ENCODE measurements at places on chromosomes 5 and 9.

DNA sequence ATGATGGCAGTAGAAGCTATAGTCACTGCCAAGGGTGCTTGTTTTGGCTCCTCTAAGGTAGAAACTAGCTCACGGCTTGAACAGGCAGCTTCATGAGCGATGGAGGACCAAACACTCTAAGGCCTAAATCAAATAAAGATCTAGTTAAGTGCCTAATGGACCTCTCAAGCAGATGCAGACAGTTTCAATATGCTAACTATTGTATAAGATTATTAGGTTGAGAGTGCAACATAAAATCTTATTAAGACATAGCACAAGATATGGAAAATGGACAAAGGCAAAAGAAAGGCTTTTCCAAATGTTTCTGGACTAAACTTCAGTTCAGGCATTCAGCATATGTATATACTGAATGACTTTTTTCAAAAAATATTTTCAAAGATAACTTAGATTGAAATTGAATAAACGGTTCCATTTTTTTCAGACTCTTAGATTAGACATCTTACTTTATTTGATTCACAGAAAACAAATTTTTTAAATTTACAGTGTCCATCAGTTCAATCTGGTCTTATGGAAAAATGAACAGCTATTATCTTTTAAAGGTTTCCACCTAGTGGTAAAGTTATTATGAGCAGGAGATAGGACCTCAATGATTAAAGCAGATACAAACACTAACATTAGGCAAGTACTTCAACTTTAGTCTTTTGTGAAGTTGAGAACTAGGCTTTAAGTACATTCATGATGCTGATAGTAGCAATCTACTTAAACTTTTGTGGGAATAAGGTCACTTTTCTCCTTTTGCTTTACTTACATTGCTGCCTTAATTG is 1167.7 kb downstream of the MAT2B start:
- DNase-seq: no peak

DNA sequence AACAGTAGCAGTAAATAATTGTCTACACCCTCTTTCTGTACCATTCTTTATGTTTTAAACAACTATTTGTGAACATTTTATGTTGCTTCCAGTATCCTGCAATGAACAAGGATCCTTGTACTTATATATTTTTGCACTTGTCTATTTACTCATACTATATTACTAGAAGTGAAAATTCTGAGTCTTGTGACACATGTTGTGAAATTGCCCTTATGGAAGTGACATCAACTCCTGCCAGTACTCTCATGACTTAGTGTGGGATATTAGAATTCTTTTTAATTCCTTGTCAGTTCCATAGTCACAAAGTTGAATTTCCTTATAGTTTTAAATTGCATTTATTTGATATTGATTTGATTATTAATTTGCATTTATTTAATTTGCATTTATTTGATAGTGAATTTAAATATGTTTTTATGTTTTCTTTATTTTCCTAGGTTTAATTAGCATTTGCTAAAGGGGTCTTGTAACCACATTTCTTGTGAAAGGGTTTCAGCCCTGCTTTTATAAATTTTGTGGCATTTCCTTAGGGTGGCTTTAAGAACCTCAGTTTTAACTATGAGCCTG is 27.7 kb downstream of the PARP8 start:
- DNase-seq: no peak

GRCh38 chr5:146158255-146158654 is 24.2 kb downstream of the LARS1 start:
- no peak for DNase-seq

DNA sequence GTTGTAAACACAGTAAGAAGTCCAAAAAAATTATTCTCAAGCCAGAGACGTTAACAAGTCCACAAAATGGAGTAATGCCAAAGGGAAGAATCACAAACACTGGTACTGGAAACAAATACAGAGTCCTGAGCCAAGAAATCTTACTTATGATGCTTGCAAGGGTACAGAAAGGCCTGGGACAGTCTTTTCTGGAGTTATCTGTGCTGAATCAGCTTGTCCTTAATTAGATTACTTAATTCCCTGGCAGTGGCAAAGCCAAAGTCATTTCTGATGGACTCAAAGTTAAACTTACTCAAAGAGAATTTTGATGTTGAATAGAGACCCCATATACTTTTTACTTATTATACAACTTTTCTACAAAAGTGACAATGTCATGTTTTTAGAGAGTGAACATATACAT is 610.5 kb upstream of the ITGA1 start:
- DNase-seq: no peak

DNA sequence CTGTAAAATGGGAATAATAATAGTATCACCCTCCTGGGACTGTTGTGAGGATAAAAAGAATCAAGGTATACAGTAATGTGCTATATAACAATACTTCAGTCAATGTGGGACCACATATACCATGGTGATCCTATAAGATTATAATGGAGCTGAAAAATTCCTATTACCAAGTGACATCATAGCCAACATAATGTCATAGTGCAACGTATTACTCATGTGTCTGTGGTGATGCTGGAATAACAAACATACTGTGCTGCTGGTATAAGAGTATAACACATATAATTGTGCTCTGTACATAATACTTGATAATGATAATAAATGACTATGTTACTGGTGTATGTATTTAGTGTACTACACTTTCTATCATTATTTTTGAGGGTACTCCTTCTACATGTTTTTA is 38.1 kb downstream of the LIFR start:
- no peak for DNase-seq

- no peak for DNase-seq
Observed at GRCh38 chr9:89073397-89073796, 82.1 kb downstream of the S1PR3 start.

DNA sequence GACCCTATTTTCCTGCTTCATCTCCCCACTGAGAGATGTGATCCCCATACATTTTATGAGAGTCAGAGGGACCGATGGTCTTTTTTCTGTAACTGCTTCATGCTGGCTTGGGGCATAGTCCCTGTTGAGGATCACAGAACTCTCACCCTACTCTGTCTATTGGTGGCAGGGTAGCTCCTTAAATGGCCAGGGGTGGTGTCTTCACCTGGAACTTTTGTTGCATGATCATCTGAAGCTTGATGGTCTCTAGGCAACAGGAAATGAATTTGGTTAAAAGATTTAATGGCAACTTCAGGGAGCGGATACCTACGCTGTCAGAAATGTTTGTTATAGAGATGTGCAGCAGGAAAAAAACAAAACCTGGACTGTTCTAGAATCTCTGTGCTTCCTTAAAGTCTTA is 87.0 kb upstream of the GLIS3 start:
- no peak for DNase-seq

DNA sequence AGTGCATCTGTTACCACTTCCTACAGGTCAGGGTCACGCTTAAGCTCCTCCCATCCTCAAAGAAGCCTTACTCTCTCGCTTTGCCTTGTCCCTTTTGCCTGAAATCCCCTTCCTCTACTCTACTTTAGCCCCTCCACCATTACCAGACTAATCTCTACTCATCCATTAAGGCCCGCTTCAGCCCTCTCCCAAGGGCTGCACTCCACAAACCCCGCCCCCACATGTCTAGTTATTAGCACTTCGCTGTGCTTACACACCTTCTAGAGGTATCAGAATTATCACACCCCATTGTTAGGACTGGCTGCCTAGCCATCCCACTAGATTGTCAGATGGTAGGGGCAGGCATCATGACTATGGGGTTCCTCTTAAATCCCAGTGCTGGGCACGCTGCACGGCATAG is 565.7 kb upstream of the WWC1 start:
- no peak for DNase-seq

- no peak for DNase-seq
Observed at GRCh38 chr5:65779643-65780042, 57.6 kb downstream of the NLN start.

GRCh38 chr9:133639613-133640012 is 3.5 kb downstream of the DBH start:
- DNase-seq: no peak

GRCh38 chr5:130571076-130571475 is 594.0 kb downstream of the HINT1 start:
- no peak for DNase-seq

DNA sequence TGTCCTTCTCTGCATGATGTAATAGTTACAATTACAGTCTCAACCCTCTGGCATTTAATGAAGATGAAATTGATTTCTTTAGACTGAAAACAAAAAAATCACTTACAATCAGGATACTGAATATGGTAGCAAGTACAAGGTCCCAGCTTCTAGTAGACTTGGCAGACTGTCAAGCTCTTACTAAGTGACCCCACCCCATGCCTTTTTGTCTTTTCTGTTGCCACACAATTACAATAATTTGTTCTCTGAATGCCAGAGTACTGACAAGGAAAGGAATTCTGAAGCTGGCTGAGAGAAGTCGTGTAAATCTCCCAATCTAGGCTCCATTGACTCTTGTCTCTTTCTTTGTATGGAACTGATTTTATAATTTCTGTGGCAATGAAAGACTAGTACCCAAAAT is 154.2 kb downstream of the TMC1 start:
- DNase-seq: no peak
